Mucosa of gallbladder (tissue), 1 donor: ENCODE measurements at places on chromosomes 7 and 10. TPM values are rescaled to one million over a fixed set of nuclear protein-coding genes. Genes with fewer than 3 reads are reported as not detected.

DNA sequence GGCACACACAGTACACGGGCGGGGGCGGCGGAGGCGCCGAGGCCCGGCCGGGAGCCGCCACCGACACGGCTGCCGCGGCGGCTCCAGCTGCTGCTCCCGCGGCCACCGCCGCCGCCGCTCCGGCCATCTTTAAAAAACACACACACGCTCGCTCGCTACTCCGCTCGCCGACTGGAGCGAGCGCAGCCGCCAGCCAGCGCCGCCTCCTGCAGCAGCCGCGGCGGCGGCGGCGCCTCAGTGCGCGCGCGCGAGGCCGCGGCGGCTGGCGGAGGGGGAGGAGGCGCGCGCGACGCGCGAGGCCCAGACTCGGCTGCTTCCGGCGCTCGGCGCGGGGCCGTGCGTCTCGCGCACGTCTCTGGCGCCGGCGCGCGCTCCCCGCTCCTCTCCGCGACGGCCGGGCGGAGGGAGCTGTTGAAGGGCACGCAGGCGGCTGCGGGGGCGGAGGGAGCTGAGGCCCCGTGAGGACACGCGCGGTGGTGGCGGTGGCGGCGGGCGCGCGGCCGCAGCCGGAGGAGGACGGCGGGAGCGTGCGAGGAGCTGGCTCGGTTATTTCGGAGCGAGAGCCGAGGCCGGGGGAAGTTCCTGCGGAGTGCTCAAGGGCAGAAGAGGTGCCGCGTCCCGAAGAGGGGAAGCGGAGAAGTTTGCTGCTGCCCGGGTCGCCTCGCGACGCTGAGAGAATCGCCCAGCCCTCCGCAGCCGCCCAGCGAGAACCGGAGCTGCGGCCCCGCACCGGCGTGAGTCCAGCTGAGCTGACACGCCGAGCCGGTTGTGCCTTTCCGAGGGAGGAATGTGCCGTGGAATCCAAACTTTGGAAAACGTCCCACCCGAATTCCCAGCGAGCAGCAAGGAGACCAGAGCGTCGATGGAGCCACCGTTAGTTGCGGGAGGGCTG, at the start of gene KDM7A:
KDM7A (minus strand) TSS at position 173 of the 892 bp plus-strand sequence; CDS start at position 127, 46 bp downstream.
- DNase-seq, result peak; percentile 88

DNA sequence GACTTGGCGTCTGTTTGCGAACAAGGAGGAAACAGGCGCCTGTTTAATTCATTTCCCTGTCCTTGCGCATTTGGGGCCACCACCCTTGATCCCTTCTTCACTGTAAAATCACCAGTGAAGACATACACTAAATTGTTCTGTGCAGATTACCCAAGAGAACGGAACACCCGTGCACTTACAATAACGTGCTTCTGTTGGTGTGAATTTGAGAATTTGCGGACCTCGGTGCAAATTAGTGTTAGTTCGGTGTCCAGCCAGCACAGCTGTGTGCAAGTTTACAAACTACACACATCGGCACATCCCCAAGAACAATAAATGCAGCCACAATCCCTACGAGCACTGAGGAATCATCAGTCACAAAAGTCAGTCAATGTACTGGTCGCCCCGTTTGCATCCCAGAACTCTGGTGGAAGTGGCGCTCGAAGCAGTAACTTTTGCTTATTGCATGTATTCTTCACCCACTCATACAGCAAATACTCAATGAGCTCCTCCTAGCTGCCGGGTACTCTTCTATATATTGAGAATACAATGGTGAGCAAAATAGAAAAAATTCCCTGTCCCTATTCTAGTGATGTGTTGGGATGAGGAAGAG, 786 bp upstream of the CNOT4 start:
- DNase-seq, result peak; percentile 22

GRCh38 chr7:89927762-89928161, 226.5 kb upstream of the STEAP1 start:
- DNase-seq, result no peak

GRCh38 chr7:99143521-99143852, 421 bp downstream of the SMURF1 start:
- no peak for DNase-seq

GRCh38 chr10:121236621-121237020, 361.6 kb downstream of the FGFR2 start:
- no peak for DNase-seq

DNA sequence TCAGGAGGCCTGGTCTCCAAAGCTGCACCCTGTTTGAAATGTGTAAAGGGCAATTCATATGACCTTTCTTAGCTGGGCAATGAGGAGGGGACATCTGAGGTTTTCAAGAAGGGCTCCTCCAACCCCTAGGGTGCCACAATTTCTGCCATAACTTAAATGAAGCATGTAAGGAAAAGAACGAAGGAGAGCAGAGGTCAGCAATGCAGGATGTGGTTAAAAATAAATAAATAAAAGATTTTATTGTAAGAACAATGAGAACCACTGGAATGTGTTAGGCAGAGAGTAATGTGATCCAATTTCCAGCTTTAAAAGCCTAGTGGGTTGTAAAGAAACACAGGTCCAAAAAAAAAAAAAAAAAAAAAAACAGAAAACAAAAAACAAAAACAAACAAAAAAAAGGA, 673.1 kb downstream of the TNS3 start:
- DNase-seq, result no peak

DNA sequence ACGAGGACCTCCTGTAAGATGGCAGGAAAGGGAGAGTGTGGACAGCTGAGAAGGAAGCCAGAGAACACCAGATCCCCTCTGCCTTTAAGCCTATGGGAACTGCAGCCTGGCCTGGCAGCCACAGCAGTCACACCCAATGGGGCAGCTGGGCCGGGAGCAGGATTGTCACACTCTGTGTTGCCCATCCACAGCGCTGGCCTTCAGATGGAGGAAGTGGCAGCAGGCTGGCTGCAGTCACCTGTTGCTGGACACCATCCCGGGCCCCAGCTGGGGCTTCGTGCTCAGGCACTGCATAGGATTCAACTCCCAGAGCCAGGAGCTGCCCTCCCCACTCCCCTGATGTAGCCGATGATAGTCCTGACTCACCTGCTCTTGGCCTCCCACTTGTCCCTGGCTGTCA, 114.4 kb downstream of the COL13A1 start:
- no peak for DNase-seq

DNA sequence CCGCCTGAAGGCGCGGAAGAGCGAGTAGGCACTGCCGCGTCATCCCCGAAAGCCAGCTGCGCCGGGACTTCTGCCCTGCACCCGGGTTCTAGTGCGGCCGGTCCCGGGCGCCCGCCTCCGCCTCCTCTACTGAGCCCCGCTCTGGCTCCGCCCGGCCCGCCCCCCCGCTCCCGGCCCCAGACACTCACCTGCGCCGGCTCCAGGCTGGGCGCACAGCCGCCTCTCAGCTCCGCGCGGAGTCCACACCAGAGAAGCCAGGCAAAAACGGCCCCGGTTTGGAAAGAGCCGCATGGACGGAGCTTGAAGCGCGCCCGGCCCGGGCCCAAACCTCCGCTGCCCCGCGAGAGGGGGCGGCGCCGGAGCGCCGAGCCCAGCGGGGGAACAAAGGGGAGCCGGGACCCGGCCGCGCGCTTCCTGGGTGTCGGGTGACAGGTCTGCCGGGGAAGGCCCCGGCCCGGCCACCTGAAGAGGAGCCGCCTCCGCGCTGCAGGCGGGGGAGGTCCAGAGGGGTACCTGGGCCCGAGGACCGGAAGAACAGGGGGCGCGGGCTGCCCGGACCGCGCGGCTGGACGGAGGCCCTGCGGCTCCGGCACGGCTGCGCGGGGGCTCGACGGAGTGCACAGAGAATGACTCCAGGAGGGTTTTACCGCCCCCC, 168.2 kb downstream of the NRF1 start:
- DNase-seq, result no peak

DNA sequence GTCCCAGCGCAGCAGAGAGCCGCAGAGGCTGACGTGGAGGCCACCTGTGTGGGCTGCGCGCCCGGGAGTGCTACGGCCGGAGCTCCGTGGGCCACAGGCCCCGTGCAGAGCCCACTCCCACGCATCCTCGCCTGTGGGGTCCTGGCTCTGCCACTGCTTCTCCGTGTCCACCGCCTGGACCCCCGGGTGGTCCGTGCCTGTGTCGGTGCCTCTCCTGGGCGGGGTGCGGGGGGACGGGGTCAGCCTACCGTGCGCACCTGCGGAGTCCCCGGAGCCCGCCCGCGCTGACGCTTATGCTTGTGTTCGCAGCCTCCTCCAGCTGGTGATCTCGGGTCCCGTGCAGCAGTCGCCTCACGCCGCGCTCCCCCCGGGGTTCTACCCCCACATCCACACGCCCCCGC, 7.8 kb upstream of the ZNF853 start:
- DNase-seq, result no peak

- DNase-seq, result no peak
These were observed 44.9 kb downstream of the HYCC1 start for GRCh38 chr7:22969010-22969431.

GRCh38 chr7:92809760-92810573, 26.4 kb downstream of the CDK6 start:
- DNase-seq, result peak; percentile 85

DNA sequence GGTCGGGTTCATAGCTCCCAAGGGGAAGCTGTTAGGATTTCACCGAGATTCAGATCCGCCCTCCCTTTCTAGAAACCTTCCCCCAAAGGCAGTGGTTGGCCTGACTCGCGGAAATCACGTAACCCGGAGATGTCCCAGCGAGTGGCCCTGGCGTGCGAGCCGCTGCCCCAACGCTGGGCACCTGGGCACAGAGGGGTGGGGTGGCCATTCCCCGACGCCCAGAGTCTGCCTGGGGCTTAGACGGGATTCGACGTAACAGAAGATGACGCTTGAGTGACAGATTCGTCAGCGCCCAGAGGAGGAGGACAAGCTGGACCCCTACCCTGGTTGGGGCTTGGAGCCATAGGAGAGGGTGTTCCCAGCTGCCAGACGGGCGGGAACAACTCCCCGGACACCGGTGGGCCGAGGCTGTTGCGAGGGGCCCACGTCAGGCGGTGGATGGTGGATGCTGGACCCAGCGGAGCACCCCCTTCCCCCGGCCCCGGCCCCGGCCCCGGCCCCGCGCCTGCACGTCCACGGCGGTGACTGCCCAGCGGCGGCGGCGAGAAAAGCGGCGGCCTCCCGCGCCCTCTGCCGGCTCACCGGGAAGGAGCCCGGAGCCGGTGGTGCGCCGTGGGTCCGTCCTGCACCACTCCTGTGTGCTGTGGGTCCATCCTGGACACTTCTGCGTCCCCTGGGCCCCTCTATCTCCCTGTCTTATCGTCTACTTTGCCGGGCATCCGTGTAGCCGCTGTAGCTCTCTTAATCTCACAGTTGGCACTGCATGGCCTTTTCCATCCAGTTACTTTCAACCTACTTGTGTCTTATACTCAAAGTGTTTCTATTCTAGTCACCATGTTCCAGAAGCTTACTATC, 35.4 kb upstream of the KNDC1 start:
- DNase-seq, result no peak

DNA sequence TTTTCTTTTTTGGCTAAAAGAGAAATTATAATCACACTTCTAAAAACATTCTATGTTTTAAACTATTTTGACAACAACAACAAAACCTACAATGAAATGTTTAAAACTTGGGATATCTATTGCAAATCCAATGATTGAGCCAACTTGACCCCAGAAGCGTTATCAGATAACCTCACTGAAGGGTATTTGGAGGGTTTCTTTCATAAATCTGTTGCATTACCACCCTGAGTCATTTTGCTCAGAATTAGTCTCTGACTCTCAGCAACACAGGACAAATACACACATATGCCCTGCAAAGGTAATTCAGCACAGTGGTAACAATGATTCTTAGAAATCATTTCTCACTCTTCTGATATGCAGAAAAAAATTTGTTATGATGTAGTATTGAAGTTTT, 2.3 kb upstream of the COL1A2 start:
- no peak for DNase-seq

- no peak for DNase-seq
These were observed 204.6 kb downstream of the ANKRD7 start for GRCh38 chr7:118429141-118429540.

DNA sequence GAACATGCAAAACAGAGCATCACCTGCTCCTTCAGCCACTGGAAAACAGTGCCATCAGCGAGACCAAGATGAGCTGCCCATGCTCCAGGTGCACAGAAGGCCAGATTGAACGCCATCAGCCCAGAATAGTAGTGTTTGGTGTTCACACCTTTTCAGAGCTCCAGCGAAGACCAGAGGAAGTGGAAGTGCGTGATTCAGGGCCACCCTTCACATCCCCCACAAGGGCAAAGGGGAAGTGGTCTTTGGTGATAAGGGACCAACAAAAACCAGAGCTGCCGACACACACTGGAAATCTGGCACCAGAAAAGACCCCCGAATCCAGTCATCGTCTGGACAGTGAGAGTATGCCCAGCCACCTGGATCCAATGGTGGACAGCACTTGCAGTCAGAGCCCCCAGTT, 29.5 kb upstream of the TMEM72 start:
- no peak for DNase-seq

DNA sequence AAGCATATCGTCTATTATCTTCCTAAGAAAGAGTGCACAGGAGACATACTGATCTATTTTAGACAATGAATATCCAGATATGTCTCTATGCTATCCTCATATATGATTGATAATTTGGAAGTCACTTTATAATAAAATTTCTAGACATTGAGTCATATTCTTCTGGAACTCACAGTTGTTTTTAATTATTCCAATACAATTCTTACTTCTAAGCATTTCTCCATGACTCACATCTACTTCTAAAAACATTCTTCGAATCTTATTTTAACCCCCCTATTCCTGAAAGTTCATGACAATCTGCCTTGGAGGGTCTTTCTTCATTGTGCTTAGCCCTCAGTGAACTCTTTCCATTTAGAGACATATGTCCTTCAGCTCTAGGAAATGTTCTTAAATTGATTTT, 368.1 kb downstream of the MDFIC start:
- no peak for DNase-seq

DNA sequence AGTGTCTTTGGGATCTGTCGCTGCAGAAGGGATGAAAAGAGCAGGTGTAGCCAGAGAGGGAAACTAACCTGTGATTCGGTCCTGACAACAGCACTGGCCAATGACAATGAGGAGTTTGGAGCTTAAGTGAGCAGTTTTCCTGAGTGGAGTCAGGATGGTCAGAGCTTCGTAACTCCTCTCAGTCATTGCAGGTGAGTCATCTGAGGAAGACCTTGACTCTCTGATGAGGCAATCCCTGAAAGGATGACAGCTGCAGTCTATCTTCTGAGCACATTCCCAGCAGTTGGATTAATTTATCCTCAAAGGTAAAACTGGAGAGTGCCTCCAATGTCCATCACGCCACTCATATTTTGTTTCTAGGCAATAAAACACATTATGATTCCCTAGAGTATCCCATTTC, 401.9 kb downstream of the POM121L12 start:
- no peak for DNase-seq

- DNase-seq, result no peak
These were observed 577.1 kb downstream of the PARD3 start for GRCh38 chr10:34237898-34238455.

- DNase-seq, result no peak
These were observed 341.7 kb downstream of the REEP3 start for GRCh38 chr10:63862860-63863259.

GRCh38 chr7:542713-543500, 23.3 kb upstream of the PDGFA start:
- no peak for DNase-seq

FFAR4 gene
- total RNA-seq, result 6.1 TPM

VPS41 gene
- total RNA-seq, result 103 TPM

LRRN3 gene
- total RNA-seq, result 0.81 TPM

TPK1 gene
- total RNA-seq, result 4.7 TPM

IRF5 gene
- total RNA-seq, result 18.8 TPM

AQP1 gene
- 995 TPM for total RNA-seq

MMRN2 gene
- 17.4 TPM for total RNA-seq

TMEM139 gene
- total RNA-seq, result 47.8 TPM

HMX3 gene
- total RNA-seq, result 1.6 TPM

CTAGE8 gene
- 3.1 TPM for total RNA-seq

LDB3 gene
- total RNA-seq, result 4.9 TPM

NEBL gene
- 15.0 TPM for total RNA-seq

MRLN gene
- not detected for total RNA-seq

STYXL1 gene
- 28.4 TPM for total RNA-seq

C10orf67 gene
- 0.14 TPM for total RNA-seq
